ENCODE measurements at places on chromosomes 1 and 21. TPM values are rescaled to one million over a fixed set of nuclear protein-coding genes. Genes with fewer than 3 reads are reported as not detected.

The LYPD8 gene
- not detected for total RNA-seq

The TMEM269 gene
- total RNA-seq = not detected

DNA sequence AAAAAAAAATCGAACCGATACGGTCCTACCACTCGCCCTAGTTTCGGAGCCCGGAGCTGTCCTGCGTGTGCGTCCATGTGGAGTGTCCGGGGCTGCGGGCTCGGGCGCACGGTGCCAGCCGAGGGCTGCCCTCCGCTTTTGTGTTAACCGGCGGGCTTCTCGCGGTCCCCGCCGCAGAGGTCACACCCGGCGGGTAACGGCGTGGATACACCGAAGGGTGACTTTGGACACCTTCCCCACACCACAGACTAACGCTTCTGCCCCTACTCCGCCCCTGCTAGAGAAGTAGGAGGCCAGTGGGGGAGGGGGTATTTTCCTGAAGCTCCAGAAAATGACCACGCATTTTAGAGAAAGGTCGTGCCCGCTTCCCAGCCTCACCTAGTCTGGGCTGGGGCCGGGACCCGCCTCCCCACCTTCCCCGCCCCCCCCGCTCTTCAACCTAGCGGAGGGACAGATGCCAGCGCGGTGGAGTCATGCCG is 609 bp upstream of the ATF3 start:
- no peak for DNase-seq

The CTTNBP2NL gene
- 8.6 TPM for total RNA-seq

DNA sequence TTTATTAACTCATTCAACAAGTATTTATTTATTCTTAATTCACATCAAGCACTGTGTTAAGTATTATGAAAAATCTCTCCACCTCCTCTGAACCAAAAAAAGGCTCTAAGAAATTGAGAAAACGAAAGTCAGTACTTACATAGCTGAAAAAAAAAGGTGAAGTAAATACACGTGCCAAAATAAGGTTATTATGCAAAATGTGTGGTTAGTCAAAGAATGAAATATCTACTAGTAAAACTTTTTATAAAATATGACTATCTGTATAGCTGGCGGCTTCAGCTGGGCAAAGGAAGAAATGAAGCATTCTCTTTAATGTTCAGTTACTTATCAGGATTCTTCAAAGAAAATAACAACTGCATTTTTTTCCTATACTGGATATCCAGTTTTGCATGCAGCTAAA is 35.5 kb upstream of the ASPM start:
- DNase-seq = no peak

GRCh38 chr1:39688706-39689105 is 2.5 kb downstream of the HPCAL4 start:
- DNase-seq = no peak

GRCh38 chr1:40438391-40439015 is 11.8 kb upstream of the ZFP69B start:
- peak; percentile 14 for DNase-seq

- DNase-seq = no peak
These were observed 57.4 kb upstream of the CXADR start for GRCh38 chr21:17455451-17455850.

GRCh38 chr1:92087542-92087941 is 7.4 kb downstream of the BTBD8 start:
- no peak for DNase-seq

DNA sequence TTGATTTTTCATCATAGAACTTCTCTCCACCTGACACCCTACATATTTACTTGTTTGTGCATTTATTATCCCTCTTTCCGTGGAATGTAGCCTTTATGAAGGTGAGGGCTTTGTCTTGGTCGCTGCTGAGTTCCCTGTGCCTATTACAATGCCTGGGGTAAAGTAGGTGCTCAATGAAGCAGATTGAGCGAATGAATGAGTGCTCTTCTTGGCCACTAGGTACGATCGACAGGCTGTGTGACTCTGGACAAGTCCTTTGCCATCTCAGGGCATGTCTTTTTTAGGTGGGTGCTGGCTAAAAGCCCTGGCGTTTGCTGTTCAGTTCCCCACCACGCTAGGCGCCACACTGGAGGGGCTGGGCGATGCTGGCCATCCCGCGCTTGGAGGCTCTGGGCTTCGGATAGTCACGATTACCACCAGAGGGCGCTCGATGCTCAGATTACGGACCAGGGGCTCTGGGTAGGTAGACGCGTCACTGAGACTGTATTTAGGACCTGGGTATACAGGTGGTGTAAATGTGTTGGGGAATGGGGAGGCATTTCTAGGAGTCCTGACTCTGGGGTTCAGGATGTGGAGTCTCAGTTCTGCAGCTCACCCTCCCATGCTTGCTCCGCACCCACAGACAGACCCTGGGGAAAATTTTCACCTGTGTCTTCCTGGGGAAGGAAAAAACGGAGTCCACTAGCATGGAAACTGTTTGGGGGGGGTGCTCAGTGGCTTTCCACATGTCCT is 71.0 kb upstream of the CSF3R start:
- DNase-seq = peak; percentile 69

DNA sequence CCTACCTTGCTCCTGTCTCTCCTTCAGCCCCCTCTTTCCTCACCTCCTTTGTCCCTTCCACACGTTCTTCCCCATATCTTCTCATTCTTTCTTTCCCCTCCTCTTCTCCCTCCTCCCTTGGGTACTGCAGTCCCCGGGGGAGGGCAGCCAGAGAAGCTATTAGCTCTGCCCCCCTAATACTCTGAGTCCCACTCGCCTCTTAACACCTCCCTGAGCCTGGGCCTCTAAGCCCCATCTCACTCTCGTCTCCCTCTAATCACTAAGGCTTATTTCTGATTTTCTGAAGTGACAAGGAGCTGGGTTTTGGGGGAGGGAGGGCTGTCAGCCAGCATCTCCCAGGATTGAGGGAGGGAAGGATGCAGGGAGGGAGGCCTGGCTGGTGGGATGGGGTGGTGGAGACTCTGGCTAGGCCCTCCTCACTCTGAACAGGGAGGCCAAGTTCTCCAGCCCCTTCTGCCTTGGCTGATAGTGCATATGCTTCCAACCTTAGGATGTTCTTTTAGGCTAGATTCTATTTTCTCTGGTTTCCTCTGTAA is 25.6 kb upstream of the DMBX1 start:
- no peak for DNase-seq

The TMEM63A gene
- 217 TPM for total RNA-seq

DNA sequence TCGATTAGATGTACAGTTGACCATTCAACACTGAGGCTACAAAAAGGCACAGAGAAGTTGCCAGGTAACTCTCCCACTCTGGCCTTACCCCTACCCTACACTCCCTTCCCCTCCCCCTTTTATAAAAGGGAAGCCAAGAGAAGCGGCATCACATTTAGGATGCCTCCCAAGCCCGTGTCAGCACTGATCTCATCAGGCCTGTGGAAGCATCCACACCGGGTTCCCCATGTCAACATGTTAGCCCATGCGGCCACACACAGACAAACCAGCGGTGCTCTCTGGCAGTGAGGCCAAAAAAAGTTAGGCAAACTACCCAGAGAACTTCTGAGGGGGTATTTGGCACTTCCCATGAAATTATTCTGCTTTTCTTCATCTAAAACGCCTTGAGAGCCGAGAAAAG is 29.9 kb downstream of the BCAR3 start:
- DNase-seq = no peak

DNA sequence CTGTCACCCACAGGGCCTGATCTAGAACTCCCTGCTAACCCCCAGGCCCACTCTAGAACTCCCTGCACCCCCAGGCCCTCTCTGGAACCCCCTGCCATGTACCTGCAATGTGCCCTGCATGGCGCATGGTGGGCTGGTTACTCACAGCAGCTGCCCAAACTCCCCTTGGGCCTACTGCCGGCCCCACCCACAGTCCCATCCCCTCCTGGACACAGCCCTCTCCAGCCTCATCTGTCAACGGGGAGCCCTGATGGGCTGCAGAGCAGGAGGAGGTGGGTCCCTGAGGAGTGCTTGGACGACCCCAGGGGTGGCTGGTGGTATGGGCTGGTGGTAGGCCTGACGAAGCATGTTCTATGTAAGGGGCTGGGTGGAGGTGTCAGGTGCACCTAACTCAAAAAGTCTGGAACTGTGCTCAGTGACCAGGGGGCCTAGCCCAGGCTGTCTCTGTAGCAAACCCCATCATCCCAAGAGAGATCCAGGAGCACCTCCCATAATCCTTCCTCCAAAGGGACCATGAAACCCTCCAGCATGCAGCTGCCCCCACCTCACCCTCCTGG is 19.0 kb upstream of the PRSS38 start:
- DNase-seq = no peak

DNA sequence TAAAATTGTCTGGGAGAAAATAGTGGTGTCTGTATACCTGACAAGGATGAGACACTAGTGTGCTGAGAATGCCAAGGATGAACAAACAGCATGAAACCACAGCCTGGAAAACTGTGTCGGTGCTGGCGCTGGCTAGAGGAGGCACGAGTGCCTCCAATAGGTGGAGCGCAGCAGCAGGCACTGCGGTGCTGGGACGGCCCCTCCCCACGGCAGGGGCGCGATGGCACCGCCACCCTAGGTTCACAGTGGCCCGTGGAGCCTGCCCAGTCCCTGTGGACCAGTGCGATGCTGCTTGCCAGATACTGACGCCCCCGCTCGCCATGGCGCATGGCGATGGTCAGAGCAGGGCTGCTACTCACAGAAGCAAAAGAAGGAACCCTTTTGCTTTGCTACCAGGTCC is 6.8 kb downstream of the CFAP410 start:
- no peak for DNase-seq

The UQCRHL gene
- total RNA-seq = 1.0 TPM

DNA sequence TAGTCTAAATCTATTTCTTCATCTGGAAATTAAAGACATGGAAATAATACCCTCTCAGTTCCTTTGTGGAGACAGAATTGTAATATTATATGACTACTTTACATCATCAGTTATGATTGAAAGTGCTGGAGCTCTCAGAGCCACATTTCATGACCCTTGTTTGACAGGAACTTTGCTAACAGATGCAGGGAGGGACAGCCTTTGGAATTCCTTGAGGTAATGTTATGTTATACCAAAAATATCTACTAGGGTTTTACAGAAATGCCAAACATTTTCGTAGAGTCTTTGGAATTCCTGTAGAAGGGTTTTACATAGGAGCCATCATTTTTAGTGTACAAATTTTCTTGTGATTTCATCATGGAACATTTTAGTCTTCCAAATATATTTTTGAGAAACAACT is 57.4 kb upstream of the ADAMTS5 start:
- DNase-seq = no peak

- DNase-seq = no peak
These were observed 119.4 kb upstream of the RRP15 start for GRCh38 chr1:218165701-218166114.

DNA sequence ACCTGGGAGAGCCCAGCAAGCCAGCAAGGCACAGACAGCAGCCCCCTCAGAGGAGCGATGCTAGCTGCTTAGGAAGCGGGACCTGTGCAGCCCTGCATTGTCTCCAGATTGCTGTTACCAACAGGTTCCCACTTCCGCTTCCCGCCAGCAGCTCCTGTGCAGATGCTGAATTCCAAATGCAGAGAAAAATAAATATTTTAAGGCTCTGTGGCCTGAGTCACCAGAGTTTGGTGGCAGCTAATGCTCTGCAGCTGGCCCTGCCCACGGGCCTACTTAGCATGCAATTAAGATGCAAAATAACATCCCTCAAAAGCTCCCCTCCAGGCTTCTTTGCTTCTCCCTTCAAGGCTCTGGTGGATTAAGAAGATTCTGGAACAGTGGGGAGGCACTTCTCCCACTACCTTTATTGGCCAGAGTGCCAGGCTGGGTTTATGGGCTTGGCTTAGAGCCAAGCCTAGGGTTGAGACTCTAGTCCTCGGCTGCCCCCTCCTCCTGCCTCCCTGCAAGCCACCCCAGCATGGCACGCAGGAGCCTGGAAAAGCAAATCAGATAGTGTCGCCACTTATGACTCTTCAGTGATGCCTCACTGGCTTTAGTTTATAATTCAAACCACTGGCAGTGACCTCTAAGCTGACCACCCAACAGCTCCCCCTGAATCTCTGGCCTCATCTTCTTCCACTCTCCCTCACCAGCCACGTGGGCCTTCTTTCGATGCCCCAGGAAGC is 207.1 kb upstream of the ZC3H12A start:
- no peak for DNase-seq

The CD247 gene
- 3.3 TPM for total RNA-seq

DNA sequence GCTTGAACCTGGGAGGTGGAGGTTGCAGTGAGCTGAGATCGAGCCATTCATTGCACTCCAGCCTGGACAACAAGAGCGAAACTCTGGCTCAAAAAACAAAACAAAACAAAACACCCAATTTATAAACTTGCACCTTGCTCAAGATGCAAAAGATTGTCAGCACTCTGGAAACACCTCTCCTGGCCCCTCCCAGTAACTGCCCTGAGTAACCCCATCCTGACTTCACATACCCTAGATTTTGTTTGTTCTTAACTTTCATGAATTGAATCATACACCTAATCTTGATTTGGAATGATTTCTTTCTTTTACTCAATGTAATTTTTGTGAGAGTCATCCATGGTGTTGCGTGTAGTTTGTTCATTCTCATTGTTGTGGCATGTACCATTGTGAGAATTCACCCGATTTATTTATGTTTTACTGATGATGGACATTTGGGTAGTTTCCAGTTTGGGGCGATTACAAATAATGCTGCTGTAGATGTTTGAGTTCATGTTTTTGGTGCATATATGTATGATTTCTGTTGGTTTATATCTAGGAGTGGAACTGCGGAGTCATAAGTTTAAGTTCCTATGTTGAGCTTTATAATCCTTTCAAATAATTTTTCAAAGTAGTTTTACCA is 10.4 kb downstream of the NECAP2 start:
- DNase-seq = no peak

DNA sequence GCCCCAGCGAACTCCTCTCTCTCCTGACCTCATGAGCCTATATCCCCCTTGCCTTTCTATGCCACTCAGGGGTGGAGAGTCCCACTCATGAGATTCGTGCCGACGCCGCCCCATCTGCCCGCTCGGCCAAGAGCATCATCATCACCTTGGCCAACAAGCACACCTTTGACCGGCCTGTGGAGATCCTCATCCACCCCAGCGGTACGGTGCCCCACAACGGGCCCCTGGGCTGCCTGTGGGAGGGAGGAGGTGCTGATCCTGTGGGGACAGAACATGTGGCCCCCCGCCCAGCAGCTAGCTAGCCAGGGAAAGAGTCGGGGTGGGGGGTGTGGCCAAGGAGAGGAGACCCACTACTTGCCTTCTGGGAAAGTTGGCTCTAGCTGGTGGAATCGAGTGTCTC is 27.8 kb downstream of the VWA5B1 start:
- no peak for DNase-seq

DNA sequence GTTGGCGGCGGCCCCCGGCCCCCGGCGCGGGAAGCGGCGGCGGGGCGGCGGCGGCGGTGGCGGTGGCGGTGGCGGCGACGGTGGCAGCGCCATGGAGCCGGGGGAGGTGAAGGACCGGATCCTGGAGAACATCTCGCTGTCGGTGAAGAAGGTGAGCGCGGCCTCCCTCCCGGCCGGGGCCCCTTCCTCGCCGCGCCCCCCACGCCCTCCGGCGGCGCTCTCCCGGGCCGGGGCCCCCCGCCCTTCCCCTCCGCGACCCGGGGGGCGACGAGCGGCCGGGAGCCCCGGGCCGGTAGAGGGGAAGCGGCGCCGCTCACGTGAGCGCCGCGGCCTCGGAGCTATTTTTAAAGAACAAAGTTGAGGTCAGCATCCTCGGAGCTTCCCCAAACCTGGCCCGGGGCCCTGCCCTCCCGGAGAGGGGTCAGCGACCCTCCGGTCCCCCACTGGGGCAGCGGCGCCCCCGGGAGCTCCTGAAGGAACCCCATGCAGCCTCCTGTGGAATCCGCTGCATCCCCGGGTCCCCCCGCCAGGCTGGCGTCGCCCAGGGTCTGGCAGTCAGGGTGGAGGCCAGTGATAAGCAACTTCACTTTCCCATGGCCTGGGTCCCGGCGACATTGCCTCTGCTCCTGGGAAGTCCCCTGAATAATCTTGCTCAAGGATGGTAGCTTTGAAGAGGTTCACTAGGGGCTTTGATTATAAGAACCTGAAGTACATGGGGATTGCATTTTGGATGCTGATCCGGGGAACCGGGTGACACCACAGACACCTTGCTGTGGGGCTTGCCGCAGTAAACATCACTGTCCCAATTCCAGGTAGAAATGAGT is 560 bp downstream of the PLEKHM2 start:
- peak; percentile 36 for DNase-seq
